ENCODE measurements at places on chromosomes 4 and X. TPM values are rescaled to one million over a fixed set of nuclear protein-coding genes. Genes with fewer than 3 reads are reported as not detected.

Gene MAGED4
- total RNA-seq = 9.2 TPM

Gene DAPP1
- total RNA-seq = 1.6 TPM

Gene BLTP1
- total RNA-seq = 79.6 TPM

Gene NAP1L2
- total RNA-seq = 2.7 TPM

Gene MAGIX
- total RNA-seq = 1.3 TPM

Gene MAGEA11
- not detected for total RNA-seq

Gene GASK1B
- total RNA-seq = 132 TPM

Gene ZNF157
- total RNA-seq = 1.0 TPM

Gene DCAF8L2
- total RNA-seq = 1.3 TPM

GRCh38 chr4:106495476-106495875 is 126.9 kb upstream of the GIMD1 start:
- DNase-seq = no peak

- DNase-seq = no peak
These were observed 407.2 kb downstream of the PDHA2 start for GRCh38 chr4:96247096-96247495.

DNA sequence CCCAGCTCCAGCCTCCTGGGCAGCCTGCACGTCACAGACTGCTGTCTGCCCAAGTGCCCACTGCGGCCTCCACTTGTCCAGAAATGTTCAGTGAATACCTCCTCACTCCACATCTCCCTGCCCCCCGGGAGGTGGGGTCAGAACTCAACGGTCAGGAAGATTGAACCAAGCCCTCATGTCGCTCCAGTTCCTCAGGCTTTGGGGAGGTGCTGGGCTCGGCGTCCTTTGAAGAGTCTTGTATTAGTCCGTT is 82.4 kb upstream of the LRPAP1 start:
- no peak for DNase-seq

DNA sequence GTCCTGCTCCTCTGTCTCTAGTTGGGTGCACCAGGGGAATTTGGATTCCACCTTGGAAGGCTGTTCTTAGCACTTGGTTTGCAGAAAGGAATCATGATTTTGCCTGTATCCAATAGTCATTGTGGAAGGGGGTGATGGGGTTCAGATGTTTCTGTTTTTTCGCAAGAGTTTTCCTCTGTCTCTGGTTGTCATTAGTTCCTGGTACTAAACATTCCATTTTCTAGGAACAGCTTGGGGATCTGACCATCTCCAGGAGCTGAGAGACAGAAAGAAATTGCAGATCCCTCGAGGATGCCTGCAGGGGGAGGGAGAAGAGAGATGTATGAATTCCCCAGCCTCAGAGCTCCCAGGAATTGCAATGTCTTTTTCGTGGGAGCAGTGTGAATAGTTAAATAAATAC is 70.9 kb downstream of the CYTL1 start:
- no peak for DNase-seq

DNA sequence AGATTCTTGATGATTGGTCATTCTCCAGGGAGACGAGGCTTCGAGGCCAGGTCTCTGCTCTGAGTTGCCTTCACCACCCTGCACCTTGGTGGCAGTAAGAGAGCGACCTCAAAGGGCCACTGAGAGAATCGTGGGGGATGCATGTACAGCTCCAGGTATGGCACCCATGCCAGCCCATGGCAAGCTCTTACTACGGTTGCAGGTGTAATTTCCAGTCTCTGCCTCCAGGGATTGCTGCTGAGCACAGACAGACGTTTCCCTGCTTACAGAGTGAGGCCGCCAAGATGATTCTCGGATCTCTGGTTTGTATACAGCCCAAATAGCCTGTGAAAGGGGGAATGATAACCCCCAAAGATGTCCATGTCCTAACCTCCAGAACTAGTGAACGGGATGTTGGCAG is 16.3 kb upstream of the DRD5 start:
- DNase-seq = no peak

DNA sequence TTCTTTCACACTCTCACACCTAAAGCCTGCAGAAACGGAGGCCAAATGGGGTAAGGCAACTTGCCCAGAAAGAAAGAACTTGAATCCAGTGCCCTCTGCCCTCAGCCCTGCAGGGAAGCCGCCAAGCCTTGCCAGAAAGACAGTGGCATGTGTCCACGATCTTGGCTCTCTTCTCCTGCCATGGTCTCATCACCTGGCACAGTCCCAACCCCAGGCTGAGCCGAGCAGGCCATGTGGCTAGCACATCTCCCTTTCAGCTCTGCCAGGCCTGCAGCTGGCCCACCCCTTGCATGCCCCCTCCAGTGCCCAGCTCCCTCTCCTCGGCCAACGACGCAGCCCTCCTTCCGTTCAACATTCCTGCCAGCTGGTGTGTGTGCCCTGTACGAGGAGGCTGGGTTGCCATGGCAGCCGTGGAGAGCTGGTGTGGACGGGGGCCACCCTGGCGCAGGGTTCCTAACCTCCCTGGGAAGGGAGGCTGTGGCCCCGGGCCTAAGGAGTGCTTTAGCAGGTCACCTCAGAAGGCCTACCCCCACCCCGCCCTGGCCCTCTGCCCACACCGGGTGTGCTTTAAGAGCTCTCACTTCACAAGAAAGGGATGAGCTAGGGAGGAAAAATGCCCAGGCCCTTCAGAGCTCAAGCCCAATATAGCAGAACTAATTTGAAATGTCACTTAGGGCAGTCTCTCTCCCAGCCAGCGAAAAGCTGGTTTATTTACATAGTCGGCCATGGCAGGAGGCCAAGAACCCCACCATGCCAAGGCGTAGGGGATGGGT is 73.0 kb upstream of the PJA1 start:
- no peak for DNase-seq

GRCh38 chr4:135368831-135369230 is 1167.2 kb upstream of the PABPC4L start:
- no peak for DNase-seq

DNA sequence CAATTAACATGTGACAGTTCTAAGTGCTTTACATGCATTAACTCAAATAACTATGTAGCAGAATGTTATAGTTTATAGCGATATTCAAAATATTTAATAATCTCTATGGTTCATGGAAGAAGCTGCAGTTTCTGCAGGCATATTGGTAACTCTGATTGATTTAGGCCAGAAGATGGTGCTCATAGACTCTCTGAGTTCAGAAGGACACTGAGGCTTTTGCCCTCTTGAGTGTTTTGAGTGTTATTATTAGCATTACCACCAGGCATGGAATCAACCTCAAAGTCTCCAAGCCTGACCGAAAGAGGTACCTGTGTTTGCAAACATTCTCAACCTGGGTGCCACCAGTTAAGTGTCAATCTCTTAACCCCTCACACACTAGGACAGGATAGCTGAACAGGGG is 792.3 kb upstream of the PCDH7 start:
- DNase-seq = no peak

- DNase-seq = no peak
These were observed 79.2 kb upstream of the ATOH1 start for GRCh38 chr4:93749292-93749761.

DNA sequence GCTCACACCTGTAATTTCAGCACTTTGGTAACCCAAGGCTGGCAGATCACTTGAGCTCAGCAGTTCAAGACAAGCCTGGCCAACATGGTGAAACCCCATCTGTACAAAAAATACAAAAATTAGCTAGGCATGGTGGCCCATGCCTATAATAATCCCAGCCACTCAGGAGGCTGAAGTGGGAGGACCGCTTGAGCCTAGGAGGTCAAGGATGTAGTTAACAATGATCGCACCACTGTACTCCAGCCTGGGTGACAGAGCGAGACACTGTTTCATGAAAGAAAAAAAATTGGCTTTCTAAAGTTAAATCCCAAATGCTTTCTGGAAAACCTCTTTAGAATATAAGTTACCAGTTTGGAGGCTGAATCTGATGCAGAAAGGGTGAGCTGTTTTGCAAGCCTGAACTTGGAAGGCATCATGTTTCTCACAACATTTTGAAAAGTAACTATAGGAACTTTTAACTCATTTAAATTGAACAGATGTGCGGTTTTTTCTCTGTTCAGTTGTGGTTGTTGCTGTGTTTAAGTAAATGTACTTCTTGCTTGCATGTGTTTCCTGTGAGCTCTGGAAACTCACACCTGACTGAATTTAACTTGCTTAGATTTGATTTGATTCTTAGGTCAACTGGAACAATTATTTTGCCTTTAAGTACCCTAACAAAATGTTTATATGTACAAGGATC is 39.8 kb upstream of the TMEM131L start:
- no peak for DNase-seq

GRCh38 chr4:89913623-89914022 is 19.0 kb downstream of the MMRN1 start:
- no peak for DNase-seq

GRCh38 chr4:186699298-186699697 is 24.4 kb downstream of the FAT1 start:
- DNase-seq = no peak

- DNase-seq = no peak
These were observed 10.0 kb upstream of the AP1S2 start for GRCh38 chrX:15864629-15865028.

- DNase-seq = no peak
These were observed 25.9 kb downstream of the ZNF721 start for GRCh38 chr4:472881-473569.

DNA sequence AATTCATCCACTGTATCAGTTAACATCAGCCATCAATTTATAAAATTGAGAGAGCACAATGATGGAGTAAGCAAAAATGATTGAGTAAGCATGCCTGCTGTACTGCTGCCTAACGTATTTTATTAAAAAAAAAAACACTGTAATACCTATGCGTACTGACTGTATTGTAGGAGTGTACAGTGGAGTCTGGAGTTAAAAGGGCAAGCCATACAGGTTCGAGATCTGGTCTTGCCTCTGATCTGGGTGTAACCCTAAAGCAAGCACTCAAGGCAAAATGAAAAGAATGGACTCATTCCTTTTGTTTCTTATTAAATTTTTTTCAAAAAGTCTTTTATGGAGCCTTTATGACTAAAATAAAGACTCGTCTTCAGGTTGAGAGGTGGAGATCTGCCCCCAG is 894.2 kb upstream of the INTU start:
- DNase-seq = no peak

DNA sequence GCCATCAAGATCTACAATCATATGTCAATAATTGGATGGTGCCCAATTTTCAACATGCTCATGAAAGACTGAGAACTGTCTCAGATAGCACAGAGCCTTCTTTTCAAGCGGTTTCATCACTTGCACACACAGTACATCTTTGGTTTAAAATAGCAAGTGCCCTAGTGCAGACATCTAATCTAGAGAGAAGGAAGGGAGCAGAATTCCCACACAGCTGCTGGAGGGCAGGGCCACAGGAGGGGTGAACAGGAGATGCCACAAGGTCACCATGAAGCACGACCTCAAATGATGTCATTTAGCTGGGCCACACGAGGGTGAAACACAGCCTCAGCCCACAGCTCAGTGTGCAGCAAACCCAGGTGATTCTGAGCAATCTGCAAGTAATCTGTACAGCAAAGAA is 24.3 kb downstream of the LEF1 start:
- DNase-seq = no peak

- DNase-seq = peak; percentile 2
These were observed 20.2 kb upstream of the CDKN2AIP start for GRCh38 chr4:183424109-183424744.

DNA sequence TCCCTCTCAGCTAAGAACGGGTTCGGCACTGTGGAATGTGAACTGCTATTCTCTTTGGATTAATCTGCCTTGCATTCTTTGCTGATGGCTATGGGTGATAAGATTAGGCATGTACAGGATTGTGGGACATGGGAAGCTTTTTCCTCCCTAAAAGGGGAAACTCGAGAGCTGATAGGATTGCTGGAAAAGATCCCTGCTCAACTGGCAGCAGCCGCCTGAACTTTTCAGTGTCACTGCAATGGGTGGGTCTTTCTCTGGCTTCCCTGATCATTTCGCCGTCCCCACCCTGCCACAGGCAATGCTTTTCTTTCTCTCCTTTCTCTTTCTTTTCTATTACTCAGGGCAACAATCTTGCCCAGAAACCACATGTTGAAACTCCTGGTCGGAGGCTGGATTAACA is 20.5 kb downstream of the PAGE2 start:
- DNase-seq = no peak

- no peak for DNase-seq
These were observed 27.1 kb downstream of the STAG2 start for GRCh38 chrX:123988423-123989111.

- peak; percentile 30 for DNase-seq
These were observed 12.2 kb upstream of the MTMR1 start for GRCh38 chrX:150680974-150681373.

DNA sequence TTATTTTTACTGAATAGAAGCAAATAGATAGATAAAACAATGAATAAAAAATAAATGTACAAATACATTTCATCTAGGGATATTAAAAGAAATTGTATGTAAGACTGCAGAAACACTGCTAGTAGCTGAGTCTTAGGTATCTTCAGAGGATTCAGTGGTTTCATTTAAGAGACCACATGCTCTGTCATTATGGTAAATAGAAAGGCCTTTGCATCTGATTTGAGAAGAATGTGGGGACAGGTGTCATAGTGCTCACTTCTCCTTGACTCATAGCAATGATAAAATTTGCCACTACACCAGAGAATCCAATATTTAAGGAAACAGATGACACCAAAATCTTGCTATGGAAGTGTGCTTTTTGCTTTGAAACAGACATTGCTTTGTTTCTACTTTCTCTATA is 59.8 kb upstream of the PPP1R2C start:
- DNase-seq = no peak

- no peak for DNase-seq
These were observed 306.7 kb upstream of the MAOA start for GRCh38 chrX:43349363-43349762.

DNA sequence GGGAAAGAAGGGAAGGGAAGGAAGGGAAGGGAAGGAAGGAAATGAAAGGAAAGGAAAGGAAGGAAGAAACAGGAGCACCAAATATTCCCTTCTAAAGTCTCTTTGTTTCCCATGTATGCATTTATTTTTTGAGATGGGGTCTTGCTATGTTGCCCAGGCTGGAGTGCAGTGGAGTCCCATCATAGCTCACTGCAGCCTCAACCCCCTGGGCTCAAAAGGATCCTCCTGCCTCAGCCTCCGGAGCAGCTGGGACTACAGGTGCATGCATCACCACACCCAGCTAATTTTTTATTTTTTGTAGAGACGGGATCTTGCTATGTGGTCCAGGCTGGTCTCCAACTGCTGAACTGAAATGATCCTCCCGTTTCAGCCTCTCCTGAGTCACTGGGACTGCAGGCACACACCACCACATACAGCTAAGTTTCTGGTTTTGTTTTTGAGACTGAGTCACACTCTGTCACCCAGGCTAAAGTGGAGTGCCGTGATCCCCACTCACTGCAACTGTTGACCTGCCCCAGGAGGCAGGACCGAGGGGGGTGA is 102.8 kb downstream of the CRLF2 start:
- DNase-seq = no peak

DNA sequence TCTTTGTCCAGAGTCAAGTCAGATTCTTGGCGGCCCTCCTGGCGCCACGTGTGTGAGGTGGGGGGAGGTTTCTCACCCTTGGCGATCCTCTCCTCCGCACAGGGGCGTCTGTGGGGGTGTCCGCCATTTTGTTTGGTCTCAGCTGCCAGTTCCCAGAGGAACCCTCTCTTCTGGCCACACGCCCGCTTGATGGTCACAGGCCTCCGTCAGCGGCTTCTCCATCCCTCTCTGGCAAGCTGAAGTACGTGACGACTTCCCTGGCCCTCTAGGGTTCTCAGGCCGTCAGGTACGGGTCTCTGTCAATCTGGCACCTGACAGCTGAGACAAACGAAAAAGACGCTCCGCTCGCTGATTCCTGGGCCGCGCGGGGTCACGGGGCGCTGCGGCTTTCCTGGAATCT is 272.6 kb downstream of the TRIML1 start:
- peak; percentile 20 for DNase-seq

Measured in ovary (tissue), 10 donors.